ENCODE measurements at places on chromosomes 3 and 15. TPM values are rescaled to one million over a fixed set of nuclear protein-coding genes. Genes with fewer than 3 reads are reported as not detected.

The LIPH gene
- polyA plus RNA-seq, result 0.28 TPM

The CCDC54 gene
- polyA plus RNA-seq, result not detected

The TPRG1 gene
- polyA plus RNA-seq, result not detected

The RSL24D1 gene
- 194 TPM for polyA plus RNA-seq

The RTP4 gene
- not detected for polyA plus RNA-seq

The ADAMTSL3 gene
- 2.2 TPM for polyA plus RNA-seq

The NUDT16 gene
- 6.9 TPM for polyA plus RNA-seq

The SNX22 gene
- 1.1 TPM for polyA plus RNA-seq

The EOMES gene
- 0.52 TPM for polyA plus RNA-seq

The DLEC1 gene
- polyA plus RNA-seq, result not detected
